ENCODE measurements at places on chromosomes 2 and 18. TPM values are rescaled to one million over a fixed set of nuclear protein-coding genes. Genes with fewer than 3 reads are reported as not detected.

The EPB41L5 gene
- total RNA-seq = 3.4 TPM

GRCh38 chr2:10894264-10894935 is 17.3 kb upstream of the KCNF1 start:
- DNase-seq = no peak

- DNase-seq = no peak
Measured at GRCh38 chr2:33230842-33231241, 245.6 kb upstream of the RASGRP3 start.

GRCh38 chr2:211161236-211161635 is 604.8 kb downstream of the CPS1 start:
- no peak for DNase-seq

DNA sequence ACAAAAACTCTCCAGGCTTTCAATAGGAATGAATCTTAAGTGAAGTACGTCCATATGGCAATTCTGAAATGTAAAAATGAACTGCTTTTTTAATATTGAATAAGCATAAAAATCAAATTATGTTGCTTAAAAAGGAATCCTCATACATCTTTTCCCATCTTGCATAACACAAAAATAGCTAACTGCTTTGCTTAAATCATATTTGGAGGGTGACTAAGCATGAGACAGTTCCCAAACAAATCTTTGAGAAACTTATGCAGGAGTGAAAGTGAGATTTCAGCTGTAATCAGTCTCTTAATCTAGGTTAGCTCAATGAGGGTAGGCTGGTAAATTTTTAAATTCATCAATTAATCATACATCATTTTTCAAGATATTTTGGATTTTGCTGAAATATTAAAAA is 111.5 kb downstream of the MBD5 start:
- DNase-seq = peak; percentile 5

GRCh38 chr2:221484761-221485502 is 87.2 kb downstream of the EPHA4 start:
- DNase-seq = no peak

- no peak for DNase-seq
Measured at GRCh38 chr2:19990416-19990728, 467 bp upstream of the WDR35 start.

DNA sequence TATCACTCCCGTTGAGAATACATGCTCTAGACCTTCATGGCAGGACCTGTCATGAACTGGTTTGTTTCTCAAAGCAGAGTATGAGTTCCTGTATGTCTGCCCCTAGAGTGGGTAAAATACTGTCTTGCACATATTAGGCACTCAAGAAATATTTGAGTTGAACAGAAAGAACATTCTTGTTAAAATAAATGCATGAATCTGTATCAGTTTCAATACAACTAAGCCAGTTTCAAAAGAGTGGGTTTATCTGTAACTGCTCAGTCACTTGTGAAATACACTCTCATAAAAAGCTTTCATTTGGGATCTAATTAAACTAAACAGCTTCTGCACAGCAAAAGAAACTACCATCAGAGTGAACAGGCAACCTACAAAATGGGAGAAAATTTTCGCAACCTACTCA is 69.2 kb downstream of the RFTN2 start:
- no peak for DNase-seq

DNA sequence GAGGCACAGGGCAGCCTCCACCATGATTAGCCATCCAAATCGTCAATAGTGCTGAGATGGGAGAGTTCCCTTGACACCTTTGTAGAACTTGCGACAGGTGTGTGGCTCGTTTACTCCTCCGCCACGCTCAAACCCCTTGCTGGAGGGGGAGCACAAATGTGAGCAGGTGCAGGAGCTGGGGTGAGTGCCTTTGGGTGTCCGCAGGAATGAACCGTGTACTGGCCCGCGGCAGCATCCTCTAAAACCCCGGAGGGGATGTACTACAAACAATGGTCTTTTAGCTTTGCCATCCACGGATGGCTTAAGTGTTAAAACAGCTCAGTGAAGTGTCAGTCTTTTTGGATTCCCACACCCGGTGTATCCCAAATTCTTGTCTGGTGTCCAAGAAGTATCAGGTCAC is 21.4 kb upstream of the TDRD15 start:
- DNase-seq = no peak

DNA sequence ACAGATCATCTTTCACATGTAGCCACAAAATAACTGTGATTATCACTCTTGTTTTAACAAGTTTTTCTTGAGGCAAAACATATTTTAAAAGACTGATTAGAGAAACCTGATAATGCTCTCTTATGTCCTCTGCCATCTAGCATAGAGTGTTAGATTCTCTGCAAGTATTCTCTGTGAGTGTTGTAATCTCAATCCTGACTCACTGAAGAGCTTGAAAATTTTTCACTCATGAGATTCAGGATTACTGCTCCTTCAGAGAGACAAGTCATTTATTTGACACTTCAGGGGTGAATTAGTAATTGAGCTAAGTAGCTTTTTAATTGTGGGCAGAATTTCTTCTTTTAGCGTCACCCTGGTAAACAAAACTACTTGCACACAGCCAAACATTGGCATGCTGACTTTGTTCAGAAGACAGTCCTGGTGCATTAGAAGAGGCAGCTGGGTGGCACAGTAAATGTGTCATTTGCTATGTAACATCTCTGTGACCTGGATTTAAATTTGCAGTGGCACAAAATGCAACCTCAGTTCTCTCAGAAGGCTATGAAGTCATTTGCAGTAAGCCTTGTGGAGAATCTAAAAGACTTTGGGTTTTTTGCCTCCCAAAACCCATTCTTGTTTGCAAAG is 172.9 kb downstream of the LRP1B start:
- DNase-seq = no peak

DNA sequence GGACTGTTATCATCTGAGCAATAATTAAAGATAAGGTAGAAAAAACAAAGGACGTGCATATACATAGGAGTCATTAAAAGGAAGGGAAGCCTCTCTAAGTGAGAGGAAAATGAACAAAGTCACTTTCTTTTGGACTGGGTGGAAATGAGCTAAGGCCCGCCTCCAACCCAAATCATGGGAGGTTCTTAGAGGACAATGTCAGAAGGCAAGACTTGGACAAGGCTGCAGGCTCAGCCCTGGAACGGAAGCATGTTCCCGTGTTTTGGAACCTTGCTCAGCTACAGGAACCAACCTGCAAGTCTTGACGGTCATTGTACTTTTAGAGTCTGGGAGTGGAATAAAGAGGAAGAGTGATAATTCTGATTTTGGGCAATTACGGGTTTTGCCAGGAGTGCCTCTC is 59.4 kb upstream of the EPB41L3 start:
- no peak for DNase-seq

The ANKRD29 gene
- 1.8 TPM for total RNA-seq

Data from RPMI7951 (cell line).